Esophagus mucosa (tissue), 1 donor: ENCODE measurements at places on chromosomes 5 and 9. TPM values are rescaled to one million over a fixed set of nuclear protein-coding genes. Genes with fewer than 3 reads are reported as not detected.

SLC1A1 gene
- 1.4 TPM for total RNA-seq

WDR36 gene
- total RNA-seq = 23.1 TPM

RIGI gene
- 5.6 TPM for total RNA-seq

ANKRD34B gene
- total RNA-seq = not detected

KCNN2 gene
- total RNA-seq = 0.36 TPM

SPINK5 gene
- total RNA-seq = 509 TPM

SUSD3 gene
- 0.96 TPM for total RNA-seq

LCNL1 gene
- 0.20 TPM for total RNA-seq

ADAMTS19 gene
- total RNA-seq = not detected

RELL2 gene
- total RNA-seq = 4.5 TPM

GALNT12 gene
- total RNA-seq = 16.6 TPM

CENPK gene
- total RNA-seq = 9.3 TPM

ZNF367 gene
- 2.8 TPM for total RNA-seq

ASPN gene
- total RNA-seq = 0.36 TPM

RASGEF1C gene
- not detected for total RNA-seq

ACOT12 gene
- not detected for total RNA-seq

FRMD3 gene
- 0.60 TPM for total RNA-seq

POU5F2 gene
- total RNA-seq = 0.80 TPM

DEPDC1B gene
- total RNA-seq = 4.9 TPM

GPX3 gene
- total RNA-seq = 125 TPM

FABP6 gene
- total RNA-seq = 3.1 TPM

PGM5 gene
- total RNA-seq = 4.1 TPM

FSTL4 gene
- 2.8 TPM for total RNA-seq

ITK gene
- total RNA-seq = 0.40 TPM
